ENCODE measurements at places on chromosomes 3 and 15.

DNA sequence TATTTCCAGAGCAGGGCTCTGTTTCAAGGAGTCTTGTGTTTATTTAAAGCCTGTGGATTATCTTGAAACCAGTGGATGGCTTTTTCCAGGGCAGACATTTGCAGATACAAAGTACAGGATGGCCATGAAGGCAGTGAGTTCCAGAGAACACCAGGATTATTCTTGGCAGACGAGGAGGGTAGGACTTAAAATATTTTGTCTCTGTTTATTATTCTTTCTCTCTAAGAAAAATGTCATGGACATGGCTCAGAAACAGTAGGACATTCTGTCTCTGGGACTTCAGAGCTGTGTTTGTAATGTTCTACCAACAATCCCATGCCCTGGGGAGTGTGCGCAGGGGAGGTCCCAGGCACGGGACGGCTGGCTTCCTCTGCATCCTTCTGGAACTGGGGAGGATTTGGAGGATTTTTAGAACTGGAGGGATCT lies 125.9 kb downstream of the ATP10A start:
- no peaks in the 10 kb centered on the region for H3K4me1 ChIP-seq
- no peak overlapping the region for H3K27ac ChIP-seq
- no peak overlapping the region for H3K4me3 ChIP-seq
- H3K27me3 ChIP-seq: no peaks in the 10 kb centered on the region

DNA sequence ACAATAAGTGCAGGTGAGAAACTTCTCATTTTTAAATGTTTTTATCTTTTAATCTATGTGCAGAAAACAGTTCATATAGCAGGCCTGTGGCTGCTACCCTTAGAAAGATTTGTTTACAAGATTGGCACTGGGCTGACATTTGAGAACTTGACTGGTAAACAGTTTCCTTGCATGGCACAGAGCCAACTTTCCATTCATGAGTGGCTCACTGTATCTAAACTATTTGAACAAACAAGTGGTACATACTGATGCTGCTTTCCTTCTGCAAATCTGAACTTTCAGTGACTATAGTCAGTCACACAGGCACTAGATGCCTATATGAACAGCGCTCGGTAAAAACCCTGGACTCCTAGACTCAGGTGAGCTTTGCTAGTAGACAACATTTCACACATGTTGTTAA lies 6.3 kb upstream of the GTPBP8 start:
- no peaks in the 10 kb centered on the region for H3K4me1 ChIP-seq
- peaks cover 30% of the 10 kb centered on the region for H3K27me3 ChIP-seq
- H3K27ac ChIP-seq: no peak overlapping the region

DNA sequence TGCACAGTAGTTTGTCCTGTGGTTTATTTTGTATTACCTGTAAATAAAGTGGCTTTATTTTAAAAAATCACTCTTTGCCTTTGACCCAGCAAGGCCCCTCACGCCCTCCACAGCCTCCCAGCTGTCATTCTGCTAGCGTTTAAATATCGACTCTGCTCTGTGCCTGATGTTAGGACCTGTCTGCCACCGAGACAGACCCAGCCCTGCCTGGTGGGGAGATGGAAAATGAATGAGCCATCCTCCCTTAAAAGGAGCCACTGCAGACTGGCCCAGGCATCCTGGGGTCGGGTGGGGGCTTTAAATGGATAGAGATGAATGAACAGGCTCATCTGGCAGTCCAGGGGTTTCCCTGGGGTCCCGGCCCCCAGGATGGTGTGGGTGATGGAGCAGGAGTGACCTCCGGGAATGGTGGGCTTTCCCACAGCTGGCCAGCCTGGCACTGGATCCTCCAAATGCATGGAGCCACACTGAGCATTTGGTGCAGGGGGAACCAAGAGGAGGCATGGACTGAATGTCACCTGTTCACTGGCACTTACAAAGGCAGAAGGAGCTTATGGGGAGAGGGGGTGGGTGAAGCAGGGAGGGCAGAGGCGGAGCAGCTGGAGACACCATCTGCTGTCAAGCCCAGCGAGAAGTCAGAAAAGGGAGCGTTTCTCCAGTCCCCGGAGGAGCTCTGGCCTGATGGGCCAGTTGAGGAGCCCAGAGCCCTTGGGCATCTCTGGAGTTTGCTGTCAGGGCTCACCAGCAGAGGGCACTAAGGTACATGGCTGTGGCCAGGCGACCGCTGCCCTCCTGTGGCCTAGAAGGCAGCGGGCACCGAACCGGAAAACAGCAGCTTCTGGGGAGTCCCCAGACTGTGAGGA lies 11.9 kb downstream of the GRM2 start:
- H3K4me1 ChIP-seq: no peaks in the 10 kb centered on the region
- H3K36me3 ChIP-seq: no peaks in the 10 kb centered on the region
- peak; percentile 72 for DNase-seq
- H3K27ac ChIP-seq: no peak overlapping the region

DNA sequence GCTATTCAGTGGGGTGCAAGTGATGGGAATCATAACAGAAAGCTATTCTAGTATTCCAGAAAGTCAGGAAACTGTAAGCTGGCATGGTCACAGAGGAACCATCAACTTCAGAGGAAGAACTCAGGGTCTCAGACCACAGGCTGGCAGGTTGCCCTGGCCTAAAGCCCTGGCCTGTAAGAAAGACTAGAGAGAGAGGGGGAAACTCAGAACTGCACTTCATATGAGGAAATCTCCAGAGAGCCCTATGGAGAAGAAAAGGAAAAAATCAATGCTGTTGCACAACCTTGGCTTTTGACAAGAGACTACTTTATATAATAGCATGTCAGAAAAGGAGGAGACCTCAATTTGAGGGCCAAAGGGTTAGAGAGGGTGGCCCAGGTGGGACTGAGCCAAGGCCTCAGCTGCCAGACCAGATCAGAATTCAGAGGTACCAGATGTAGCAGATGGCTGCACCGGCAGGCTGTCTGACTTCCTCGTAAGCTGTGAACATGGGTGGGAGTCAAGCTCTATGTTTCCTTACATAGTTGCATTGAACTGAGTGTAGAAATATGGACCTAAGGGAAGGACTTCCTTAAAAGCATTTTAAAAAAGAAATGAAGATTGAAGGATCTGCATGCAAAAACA lies 333.8 kb downstream of the PDCD6IP start:
- no peak overlapping the region for H3K27ac ChIP-seq
- no peaks in the 10 kb centered on the region for H3K4me1 ChIP-seq
- no peak for DNase-seq
- H3K36me3 ChIP-seq: no peaks in the 10 kb centered on the region
- H3K27me3 ChIP-seq: no peaks in the 10 kb centered on the region

DNA sequence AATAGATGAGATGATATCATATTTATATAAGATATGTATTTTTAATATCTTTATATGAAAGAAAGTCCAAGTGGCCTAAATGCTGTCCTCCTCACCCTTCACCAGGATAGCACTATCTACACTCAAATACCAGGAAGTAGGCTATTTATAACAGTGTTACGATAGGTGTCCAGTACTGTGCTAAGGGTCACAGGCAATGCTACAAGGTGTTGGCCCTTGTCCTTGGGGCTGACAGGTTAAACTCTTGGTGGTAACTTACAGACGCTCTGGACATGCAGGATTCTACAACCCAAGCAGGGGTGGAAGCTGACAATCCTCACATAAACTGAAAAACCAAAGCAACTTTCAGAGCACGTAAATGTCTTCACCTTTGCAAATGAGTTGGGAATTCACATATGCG lies 22.3 kb downstream of the NCEH1 start:
- DNase-seq: no peak
- no peak overlapping the region for H3K4me3 ChIP-seq
- no peaks in the 10 kb centered on the region for H3K27me3 ChIP-seq
- H3K27ac ChIP-seq: no peak overlapping the region
- no peaks in the 10 kb centered on the region for H3K36me3 ChIP-seq

DNA sequence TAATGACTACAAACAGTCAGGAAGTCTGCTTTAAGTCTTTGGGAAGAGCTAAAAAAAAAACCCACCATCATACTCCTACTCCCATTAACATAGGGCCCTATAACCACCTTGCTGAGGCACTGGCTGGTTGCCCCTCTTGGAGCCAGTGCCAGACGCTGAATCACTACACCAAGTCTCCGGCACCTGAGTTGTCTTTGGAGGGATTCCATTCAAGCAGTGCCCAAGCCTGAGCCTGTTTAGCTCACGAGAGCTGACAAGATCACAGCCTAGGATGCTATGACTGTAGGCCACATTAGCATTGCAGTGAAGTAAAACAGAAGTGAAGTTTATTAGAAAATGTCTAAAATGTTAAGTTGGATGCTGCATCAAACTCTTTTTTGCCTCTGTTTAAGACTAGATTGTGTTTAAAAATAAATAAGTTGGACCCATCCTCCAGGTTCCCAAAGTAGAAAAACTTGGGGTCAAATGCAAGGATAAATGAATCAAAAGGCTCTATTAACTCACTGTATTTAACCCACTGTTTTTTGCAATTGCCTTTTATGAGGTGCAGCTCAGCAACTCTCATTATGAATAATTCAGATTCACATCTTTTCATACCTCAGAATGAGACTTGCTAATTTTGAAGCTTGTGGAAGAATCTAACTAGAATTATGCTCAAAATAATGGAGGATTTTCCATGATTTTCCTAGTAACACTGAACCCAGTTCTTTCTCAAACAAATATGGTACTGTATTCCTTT lies 461.9 kb downstream of the FOXP1 start:
- H3K36me3 ChIP-seq: no peaks in the 10 kb centered on the region
- H3K4me3 ChIP-seq: no peak overlapping the region

DNA sequence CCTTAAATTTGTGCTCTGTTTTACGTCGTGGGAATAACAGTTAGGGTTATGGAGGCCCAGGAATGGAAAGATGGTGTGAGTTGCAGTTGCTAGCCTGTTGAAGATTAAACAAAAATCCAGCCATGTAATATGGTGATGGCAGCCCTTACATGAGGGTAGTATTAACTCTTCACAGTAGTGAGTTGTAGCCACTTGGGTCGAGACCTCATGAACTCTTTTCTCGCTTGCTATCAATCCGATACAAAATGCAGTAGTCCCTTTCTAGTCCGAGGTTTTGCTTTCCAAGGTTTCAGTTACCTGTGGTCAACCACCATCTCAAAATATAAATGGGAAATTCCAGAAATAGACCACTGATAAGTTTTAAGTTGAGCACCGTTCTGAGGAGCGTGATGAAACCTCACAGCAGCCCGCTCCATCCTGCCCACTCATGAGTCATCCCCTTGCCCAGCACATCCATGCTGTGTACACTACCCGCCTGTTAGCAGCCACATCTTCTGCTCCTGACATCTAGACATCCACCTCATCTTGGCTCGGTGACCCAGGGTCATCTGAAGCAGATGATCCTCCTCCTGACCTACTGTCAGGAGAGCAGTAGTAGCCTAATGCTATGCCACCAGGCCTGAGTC lies 177.9 kb downstream of the CDIN1 start:
- DNase-seq: peak; percentile 50
- H3K27ac ChIP-seq: no peak overlapping the region
- H3K27me3 ChIP-seq: no peaks in the 10 kb centered on the region
- no peaks in the 10 kb centered on the region for H3K36me3 ChIP-seq
- H3K4me1 ChIP-seq: no peaks in the 10 kb centered on the region
- no peak overlapping the region for H3K4me3 ChIP-seq
